COR-L47 (cell line): ENCODE measurements at places on chromosomes 12 and 14.

DNA sequence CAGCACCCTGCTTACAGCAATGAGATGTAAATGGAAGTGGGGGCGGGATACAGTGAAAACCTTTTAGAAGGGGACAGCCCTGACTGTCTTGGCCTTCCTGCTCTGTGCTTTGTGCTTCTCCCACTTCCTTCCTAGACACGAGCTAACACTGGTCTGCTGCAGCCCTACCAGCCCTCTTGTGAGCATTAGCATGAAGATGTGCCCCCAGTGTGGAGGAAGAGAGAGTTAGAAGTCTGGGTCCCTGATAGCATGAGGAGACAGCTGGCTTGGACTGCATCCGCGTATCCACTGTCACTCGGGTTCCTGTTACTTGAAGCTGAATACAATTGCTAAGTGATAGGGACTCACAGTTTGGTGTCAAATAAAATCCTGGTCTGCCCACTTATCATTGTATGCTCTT, 248.1 kb upstream of the SOX5 start:
- no peak for DNase-seq

DNA sequence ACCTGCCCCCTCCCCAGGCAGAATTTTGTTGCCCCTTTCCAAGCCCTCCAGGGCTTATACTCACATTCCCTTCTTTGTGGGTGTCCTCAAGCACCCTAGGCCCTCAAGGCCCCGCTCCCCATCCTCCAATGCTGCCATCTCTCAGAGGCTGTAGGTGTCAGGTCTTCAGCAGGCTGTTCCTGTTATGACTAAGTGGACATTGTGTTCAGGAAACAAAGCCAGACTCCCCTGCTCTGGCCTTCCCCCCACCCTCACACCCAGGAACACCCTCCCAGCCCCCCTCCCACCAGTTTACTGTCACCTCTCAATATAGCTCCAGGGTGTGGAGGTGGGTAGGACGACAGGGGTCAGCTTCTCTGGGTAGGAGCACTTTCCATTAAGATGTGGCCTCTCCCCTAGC, 1.4 kb upstream of the MYH6 start:
- no peak for DNase-seq

DNA sequence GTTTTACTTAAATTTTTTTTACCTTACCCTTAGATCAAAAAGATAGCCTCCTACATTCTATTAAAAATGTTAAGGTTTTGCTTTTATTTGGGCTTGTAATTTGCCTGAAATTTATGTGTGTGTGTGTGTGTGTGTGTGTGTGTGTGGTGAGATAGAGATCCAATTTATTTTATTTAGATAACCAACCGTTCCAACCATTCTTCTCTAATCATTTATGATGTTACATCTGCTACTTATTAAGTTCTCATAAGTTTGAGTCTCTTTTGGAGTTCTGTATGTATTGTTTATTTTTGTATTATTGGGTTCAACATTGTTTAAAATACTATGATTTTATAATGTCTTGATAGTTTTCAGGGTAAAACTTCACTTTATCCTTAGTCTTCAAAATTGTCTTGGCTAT, 70.6 kb upstream of the PAWR start:
- no peak for DNase-seq

DNA sequence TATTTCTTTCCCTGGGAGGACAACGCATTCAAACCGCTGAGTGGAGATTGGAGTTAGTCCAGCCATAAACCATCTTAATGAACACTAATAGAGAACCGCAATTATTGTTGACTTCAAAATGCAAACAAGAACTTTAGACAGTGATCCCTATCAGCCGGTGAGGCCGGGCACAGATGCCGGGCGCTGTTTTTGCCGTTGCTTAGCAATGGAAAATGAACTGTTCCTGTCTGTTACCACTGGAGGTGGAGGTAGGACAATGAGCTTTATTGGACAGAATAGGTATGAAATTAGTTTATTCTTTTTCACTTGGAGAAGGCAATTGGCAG, 216.8 kb downstream of the TTC8 start:
- DNase-seq = peak; percentile 57

- no peak for DNase-seq
Measured at GRCh38 chr12:27012239-27012981, 1.8 kb downstream of the TM7SF3 start.

- no peak for DNase-seq
Measured at GRCh38 chr14:21902561-21903181, 229.1 kb upstream of the OR4E1 start.

DNA sequence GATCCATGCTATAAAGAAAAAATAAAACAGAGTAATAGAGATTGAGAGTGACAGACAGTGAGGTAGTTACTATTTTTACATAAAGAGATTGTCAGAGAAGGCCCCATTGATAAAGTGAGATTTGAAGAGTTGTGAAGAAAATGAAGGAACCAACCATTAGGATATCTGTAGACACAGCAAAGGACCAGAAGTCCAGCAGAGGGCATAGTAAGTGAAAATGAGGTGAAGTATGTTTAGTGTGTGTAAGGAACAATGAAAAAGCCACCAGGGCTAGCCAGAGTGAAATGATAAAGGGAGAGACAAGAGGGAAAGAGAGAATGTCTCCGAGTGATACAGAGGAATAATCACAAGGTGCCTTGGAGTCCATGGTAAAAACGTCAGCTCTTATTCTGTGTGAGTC, 411.0 kb downstream of the NELL2 start:
- no peak for DNase-seq

- DNase-seq = no peak
Measured at GRCh38 chr12:92145481-92145730, 240 bp downstream of the BTG1 start.

- no peak for DNase-seq
Measured at GRCh38 chr12:93360688-93361087, 17.0 kb upstream of the NUDT4 start.

- DNase-seq = no peak
Measured at GRCh38 chr14:51004801-51005526, 60.7 kb upstream of the PYGL start.

DNA sequence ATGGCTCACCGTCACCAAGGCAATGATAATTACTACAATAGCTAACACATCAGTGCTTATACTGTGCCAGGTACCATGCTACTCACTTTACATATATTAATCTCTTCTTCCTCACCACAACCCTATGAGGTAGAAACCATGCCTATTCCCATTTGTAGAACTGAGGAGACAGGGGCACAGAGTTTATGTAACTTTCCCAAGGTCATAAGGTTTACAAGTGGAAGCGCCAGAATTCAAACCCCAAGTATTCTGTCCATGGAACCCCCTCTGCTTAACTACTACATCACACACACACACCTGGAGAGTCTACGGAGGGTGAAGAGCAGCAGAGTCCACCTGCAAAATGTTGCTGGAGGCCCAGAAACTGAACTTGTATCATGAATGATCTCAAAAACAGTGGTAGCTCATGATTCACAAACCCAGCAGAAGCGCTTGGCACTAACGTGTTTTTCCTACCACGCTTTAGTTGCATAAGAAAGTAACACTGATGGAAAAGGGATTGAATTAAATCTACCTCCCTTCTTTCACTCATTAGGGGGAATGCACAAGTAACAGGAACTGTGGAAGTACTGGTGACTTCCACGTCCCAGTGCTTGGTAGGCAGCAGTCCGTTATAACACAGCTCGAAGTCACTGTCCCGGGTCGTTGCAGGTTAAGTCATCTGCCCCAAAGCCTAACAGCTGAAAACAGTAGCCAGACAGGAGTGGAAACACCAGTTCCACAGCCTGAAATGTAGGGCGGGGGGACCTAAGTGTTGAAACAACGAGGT, 2.0 kb downstream of the ITPR2 start:
- no peak for DNase-seq

DNA sequence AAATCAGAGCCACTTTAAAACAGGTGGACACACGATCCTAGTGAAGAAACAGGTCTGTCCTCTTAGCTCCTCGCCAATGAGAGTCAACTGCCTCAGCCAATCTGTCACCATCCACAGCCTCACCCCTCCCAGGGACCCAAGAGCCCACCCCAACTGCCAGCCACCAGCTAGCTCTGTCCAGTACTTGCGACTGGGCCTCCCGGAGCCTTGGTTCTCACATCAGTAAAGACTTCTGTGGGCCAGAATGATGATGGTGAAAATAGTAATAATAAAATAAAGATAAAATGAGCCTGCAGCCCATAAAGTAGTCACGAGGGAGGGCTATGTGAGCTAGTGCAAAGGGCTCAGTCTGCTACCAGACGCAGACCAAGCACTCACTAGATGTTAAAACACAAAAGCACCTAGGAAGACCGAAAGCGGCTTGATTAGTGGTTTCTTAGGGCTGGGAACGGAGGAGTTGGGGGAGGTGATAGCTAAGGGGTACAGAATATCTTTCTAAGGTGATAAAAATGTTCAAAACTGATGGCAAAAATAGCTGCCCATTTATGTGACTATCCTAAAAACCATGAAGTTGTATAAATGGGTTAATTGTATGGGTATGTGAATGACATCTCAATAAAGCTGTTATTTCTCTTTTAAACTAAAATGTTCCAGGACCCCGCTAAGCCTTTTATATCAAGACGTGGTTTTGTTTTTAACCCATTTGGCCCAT, 39.8 kb downstream of the ACTN1 start:
- no peak for DNase-seq

DNA sequence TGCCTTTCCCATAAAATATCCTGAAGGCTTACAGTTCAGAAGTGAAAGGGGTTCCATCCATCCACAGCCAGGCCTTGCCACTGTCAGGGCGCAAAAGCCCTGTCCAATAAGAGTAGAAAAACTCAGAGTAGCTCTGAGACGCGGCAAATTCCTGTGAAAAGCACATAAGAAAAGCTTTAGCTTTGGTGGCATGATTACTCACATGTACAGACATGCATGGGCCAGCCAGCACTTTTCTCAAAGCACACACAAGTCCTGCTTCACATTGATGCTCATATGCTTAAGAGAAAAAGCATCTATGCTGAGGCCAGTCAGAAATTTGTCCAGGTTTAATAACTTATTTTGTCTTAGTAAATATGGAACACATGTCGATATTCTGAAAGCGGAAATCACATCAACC, 25.5 kb downstream of the CLEC1A start:
- no peak for DNase-seq

- no peak for DNase-seq
Measured at GRCh38 chr14:31253746-31254471, 46.3 kb upstream of the HECTD1 start.

DNA sequence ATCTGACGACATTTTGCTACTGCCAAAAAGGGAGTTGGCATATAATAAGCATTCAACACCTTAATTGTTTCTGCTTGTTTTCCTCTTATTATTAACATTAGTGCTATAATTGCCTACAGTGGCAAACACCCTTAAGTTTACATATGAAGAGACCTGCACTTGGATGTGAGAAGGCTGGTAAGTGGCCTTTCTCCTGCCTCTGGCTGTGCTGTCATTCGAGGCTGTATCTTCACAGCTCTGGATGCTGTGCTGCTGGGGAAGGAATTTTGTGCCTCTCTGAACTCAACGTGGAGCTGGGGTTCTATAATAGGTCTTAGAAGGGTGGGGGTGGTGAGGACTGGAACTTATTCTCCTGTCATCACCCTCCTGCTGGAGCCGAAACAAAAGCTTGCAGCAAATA, 385.9 kb downstream of the EMP1 start:
- no peak for DNase-seq

- DNase-seq = no peak
Measured at GRCh38 chr12:71069311-71069710, 88.5 kb downstream of the TSPAN8 start.

- peak; percentile 97 for DNase-seq
Measured at GRCh38 chr14:105489542-105490266, 1.3 kb upstream of the TEDC1 start.

GRCh38 chr14:66575939-66576338, 68.0 kb downstream of the GPHN start:
- DNase-seq = no peak

GRCh38 chr12:69003991-69004390, 71.0 kb upstream of the CPM start:
- no peak for DNase-seq

- DNase-seq = no peak
Measured at GRCh38 chr12:69435644-69436043, 34.5 kb upstream of the FRS2 start.

DNA sequence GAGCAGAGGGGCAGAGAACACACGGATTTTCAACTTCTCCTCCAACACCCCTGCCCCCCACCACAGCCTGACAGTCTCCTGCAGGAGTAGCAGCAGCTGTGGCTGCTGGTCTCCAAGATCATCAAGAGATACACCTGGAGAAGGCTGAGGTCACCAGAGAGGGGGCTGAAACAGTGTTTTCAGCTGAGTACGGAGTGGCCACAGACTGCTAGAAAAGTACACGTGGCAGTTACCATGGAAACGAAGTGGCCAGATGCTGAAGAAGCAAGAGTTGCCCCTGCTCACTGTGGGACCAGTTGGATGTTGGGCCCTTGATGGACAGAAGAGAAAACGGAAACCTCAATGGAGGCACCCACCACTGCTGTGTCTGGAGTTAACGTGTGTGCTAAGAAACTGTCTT, 4.9 kb upstream of the DIABLO start:
- DNase-seq = no peak

- DNase-seq = no peak
Measured at GRCh38 chr12:114269153-114269552, 136.8 kb downstream of the TBX5 start.

GRCh38 chr12:65620046-65620445, 204.2 kb upstream of the HMGA2 start:
- DNase-seq = no peak

- no peak for DNase-seq
Measured at GRCh38 chr12:110180591-110181005, 56.4 kb downstream of the IFT81 start.
